ENCODE measurements at places on chromosomes 11 and 22. TPM values are rescaled to one million over a fixed set of nuclear protein-coding genes. Genes with fewer than 3 reads are reported as not detected.

The DBX1 gene
- not detected for total RNA-seq

The FGF19 gene
- 0.05 TPM for total RNA-seq

The CACNA1I gene
- total RNA-seq: 0.06 TPM

The OR8D1 gene
- total RNA-seq: not detected

The AQP11 gene
- 1.7 TPM for total RNA-seq

The C22orf42 gene
- total RNA-seq: not detected

Data from A549 treated with Mapracorat at 1 μM for 4 hours (cell line).